Keratinocyte (primary cell): ENCODE measurements at places on chromosomes 12 and 14.

DNA sequence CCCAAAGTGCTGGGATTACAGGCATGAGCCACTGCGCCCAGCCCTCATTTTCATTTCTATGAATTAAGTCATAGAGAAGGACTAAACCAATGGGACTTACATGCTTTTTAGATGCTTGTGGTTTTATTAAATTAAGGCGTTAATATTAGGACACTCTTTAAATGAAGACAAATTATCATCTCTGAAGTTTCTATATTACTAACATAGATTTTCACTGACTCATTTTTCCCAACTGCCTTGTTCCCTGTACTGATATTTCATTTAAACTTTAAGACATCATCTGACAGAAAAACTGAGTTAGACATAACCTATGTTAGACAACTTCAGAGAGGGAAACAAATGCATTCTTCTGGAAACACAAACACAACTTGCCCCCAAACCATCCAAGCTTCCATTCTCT, 99.8 kb downstream of the BTG1 start:
- DNase-seq = no peak

- no peak for DNase-seq
Observed at GRCh38 chr14:70640938-70641547, 673 bp upstream of the TTC9 start.

DNA sequence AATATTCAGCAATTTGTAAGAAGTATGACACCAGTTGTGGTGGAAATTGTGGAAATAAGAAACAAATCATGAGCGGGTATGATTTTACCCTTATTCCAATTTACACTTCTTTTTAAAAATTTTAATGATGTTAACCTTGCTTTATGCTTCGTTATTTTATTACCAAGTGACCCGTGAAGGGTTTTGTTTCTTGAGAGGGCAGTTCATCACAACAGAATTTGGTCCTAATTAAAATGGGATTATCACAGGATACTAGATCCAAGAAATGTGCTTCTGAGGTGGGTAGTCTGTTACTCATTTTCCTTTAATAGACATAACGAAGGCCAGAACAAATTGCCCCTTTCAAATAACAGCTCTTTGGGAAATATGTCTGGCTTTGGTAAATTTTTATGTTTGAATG, 25.5 kb upstream of the RASSF8 start:
- DNase-seq = no peak

GRCh38 chr12:5785601-5786000, 159.5 kb downstream of the ANO2 start:
- no peak for DNase-seq

DNA sequence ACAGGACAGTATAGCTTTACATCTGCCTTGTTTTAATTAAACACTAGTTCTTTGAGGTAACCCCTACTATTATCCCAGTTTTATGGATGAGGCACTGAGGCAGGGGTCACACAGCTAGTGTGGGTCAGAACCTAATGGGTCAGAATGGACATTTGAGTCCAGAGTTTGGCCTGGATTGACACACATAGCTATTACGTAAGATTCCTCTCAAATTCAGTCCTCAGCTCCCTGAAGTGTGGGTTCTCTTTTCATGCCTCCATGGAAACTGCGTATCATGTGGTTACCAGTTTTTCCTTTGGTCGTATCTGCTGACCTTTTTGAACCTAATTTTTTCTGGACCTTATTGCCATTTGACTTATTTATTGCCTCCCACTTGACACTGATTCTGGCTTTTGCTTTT, 40.4 kb downstream of the PSEN1 start:
- DNase-seq = no peak

GRCh38 chr14:89265234-89265633, 151.8 kb downstream of the FOXN3 start:
- DNase-seq = no peak

GRCh38 chr14:46197856-46198255, 453.7 kb downstream of the RPL10L start:
- DNase-seq = no peak
